ENCODE measurements at places on chromosomes 11 and 22.

DNA sequence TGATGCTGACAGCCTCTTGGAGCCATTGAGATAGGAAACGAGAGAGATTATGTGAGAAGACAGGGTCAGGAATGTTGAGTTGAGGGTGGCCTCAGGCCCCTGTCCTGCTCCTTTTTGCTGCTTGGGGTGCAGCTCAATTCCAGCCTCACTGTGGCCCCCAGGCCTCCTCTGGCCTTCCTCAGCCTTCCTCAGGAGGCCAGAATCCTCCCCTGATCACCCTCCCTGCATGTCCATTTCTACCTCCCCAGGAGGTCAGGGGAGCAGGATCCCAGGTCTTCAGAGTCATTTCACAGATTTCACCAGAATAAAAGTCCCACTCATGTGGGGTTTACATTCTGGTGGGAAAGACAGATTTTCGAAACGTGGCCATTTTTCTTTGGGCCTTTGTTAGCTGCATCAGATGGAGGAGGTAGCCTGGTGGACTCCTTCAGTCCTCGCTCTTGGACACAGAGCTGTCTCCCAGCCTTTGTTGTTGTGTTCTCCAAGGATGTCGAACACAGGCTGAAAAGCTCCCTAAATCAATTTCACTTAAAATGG lies 2.2 kb upstream of the KCNQ1OT1 start:
- no peak for DNase-seq

GRCh38 chr11:5923794-5924193 lies 18.3 kb upstream of the OR56A3 start:
- no peak for DNase-seq

DNA sequence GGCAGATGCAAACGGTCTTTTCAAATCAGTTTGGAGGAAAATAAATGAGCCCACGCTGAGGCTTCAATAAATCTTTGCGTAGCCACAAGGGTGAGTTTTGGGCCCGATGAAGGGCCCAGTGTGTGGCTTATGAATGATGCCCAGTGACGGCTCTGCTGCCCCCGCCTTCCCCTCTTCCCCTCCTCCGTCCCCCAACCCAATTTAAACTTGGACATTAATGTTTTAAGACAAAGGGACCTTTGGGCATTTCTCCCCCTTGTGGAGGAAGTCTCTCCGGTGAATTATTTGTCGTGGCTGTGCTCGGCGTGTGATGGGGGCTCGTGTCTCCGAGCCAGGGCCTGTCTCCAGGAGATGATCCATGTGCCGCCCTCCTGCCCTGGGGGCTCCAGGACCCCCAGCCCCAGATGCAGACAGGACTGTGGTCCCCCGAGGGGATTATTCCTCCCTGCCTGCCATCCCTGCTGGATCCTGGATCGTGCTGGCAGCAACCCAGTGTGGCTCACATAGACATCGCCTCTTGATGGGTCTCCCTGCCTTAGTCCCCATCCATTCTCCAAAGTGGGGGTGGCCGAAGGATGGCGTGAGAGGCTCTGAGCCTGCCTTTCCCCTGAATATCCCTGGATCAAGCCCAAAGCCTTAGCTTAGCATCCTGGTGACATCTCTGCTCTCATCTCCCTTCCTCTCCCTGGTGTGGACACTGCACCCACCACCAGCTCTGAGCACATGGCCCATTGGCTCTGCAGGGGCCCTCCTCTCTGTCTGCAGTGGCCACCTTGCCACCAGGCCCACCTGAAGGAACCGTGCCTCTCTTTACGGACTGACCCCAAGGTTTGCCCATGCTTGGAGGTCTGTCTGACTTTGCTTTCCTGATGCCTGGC lies 56.4 kb downstream of the SMIM38 start:
- no peak for DNase-seq

GRCh38 chr22:45422237-45422983 lies 8.9 kb downstream of the RIBC2 start:
- DNase-seq = no peak

- no peak for DNase-seq
Observed at GRCh38 chr22:36892292-36892691, 21.1 kb upstream of the CSF2RB start.

DNA sequence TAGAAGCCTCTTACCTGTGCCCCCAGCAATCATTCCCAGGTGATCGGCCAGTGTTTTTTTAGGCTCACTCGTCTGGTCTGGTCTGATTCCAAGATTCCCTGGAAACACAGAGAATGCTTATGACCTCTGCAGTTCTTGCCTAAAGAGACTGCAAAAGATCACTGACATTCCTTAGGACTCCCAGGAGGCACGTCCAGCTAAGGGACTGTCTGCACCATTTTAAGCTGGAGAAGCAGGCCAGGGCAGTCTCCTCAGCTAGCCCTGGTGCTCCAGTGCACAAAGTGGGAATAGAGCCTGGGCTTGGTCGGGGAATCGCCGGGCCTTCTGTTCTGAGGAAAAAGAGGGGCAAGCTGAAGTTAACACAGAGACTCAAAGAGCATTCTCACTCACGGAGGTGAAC lies 4.8 kb downstream of the CYB5R2 start:
- DNase-seq = no peak

DNA sequence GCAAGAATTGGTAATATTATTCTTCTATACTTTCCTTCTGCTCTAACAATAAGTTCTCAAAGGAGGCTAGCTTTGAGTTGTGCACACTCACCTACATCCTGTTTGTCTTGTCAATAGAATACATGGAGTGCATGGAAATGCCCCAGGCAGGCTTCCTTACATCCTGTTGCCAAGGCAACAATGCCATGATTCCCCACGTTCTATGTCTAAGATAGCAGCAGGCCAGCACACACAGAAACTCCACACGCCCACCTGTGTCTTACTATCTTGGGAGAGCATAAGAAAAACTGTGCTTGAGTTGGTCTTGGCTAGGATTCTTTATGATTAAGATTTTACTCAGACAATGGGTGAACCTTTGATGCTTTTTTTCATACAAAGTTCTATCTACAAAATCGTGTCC lies 379.2 kb downstream of the AASDHPPT start:
- no peak for DNase-seq

- no peak for DNase-seq
Observed at GRCh38 chr22:38097058-38097457, 13.1 kb upstream of the SLC16A8 start.
